Umbilical cord (tissue), 2 donors: ENCODE measurements at places on chromosomes 2 and 18. TPM values are rescaled to one million over a fixed set of nuclear protein-coding genes. Genes with fewer than 3 reads are reported as not detected.

CNTNAP5 gene
- total RNA-seq = 2.6 TPM

SLC8A1 gene
- total RNA-seq = 431 TPM

HNMT gene
- total RNA-seq = 72.7 TPM

MC4R gene
- 4.1 TPM for total RNA-seq

MYO5B gene
- 7.0 TPM for total RNA-seq

ZEB2 gene
- 136 TPM for total RNA-seq

BCL2L11 gene
- 11.8 TPM for total RNA-seq

SKOR2 gene
- total RNA-seq = 0.48 TPM

ITPRIPL1 gene
- total RNA-seq = 5.5 TPM

TEX44 gene
- 0.48 TPM for total RNA-seq

ST8SIA5 gene
- 3.6 TPM for total RNA-seq

TMEM37 gene
- total RNA-seq = not detected

MARS2 gene
- total RNA-seq = 8.7 TPM

LIMS2 gene
- 30.6 TPM for total RNA-seq

OSBPL6 gene
- total RNA-seq = 0.96 TPM

LTBP1 gene
- total RNA-seq = 246 TPM

SLC30A3 gene
- 5.5 TPM for total RNA-seq

CKAP2L gene
- 4.1 TPM for total RNA-seq

CLEC4F gene
- not detected for total RNA-seq

RAPGEF4 gene
- total RNA-seq = 19.0 TPM

MEX3C gene
- total RNA-seq = 50.3 TPM

SLC23A3 gene
- not detected for total RNA-seq

MARCHF4 gene
- 1.9 TPM for total RNA-seq

GAD1 gene
- total RNA-seq = 4.3 TPM

TCF23 gene
- 1.7 TPM for total RNA-seq

TMEM169 gene
- total RNA-seq = 0.48 TPM

FOXD4L1 gene
- total RNA-seq = 0.96 TPM

KRTCAP3 gene
- not detected for total RNA-seq

MRPL30 gene
- 43.1 TPM for total RNA-seq

ANO7 gene
- 6.5 TPM for total RNA-seq

UNC50 gene
- 59.2 TPM for total RNA-seq

KCNG2 gene
- 2.6 TPM for total RNA-seq

PSMA8 gene
- total RNA-seq = 6.3 TPM

CD207 gene
- 0.96 TPM for total RNA-seq

UCN gene
- total RNA-seq = 1.4 TPM

KCNE4 gene
- total RNA-seq = 133 TPM

LOXHD1 gene
- not detected for total RNA-seq

TLX2 gene
- not detected for total RNA-seq

ASXL3 gene
- total RNA-seq = 15.9 TPM

ATOH8 gene
- 14.2 TPM for total RNA-seq

WDPCP gene
- total RNA-seq = 31.1 TPM

TRABD2A gene
- 4.8 TPM for total RNA-seq

TRIM43 gene
- total RNA-seq = not detected

SYT4 gene
- total RNA-seq = 1.9 TPM

EVA1A gene
- 14.4 TPM for total RNA-seq

INPP4A gene
- 21.7 TPM for total RNA-seq

NT5DC4 gene
- total RNA-seq = 1.2 TPM

BOLL gene
- 5.5 TPM for total RNA-seq

IL1R2 gene
- 3.6 TPM for total RNA-seq

RASGRP3 gene
- total RNA-seq = 4.1 TPM

RGPD5 gene
- total RNA-seq = 42.1 TPM

GKN2 gene
- total RNA-seq = 0.96 TPM

TSN gene
- total RNA-seq = 56.3 TPM

CCDC148 gene
- 3.6 TPM for total RNA-seq

KHK gene
- 3.4 TPM for total RNA-seq

FEV gene
- total RNA-seq = not detected

POTEJ gene
- total RNA-seq = 0.24 TPM

CNDP1 gene
- total RNA-seq = 1.2 TPM
